Stomach (tissue), 19 donors: ENCODE measurements at places on chromosomes 16 and 17.

DNA sequence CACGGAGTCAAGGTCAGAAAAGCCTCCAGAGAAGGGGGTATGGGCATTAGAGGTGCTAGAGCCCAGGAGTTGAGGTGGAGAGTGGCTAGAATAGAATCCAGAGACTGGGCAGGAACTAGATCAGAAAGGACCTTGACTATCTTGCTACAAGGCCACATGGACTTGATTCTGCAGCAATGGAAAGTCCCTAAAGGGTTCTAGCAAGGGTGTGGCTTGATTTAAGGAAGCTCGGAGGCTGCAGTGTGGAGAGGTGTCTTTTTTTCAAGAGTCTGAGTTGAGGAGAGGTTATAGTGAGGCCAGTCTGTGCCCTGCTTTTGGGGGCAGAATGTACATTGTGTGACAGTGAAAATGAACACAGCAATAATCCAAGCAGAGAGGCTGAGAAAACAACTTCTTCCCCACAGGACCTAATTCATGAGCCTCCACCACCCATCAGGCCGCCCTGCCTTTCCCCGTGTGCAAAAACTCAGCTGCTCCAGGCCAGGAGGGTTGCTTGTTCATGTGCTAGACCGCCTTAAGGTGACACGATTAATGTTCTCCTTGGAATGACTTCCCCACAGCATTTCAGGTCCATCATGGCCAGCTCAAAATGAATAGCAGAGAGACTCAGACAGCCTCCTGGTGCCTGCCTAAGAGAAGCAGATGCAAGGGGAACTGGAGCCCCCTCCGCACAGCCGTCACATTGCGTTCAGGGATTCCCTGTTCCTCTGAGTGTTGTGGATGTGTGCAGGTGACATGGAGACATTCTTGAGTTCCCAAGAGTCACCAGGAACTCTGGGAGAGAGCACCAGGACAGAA is 8.7 kb upstream of the BEAN1 start:
- no peak for DNase-seq

- peak; percentile 67 for DNase-seq
Observed at GRCh38 chr17:27323538-27324215, 29.8 kb downstream of the WSB1 start.

DNA sequence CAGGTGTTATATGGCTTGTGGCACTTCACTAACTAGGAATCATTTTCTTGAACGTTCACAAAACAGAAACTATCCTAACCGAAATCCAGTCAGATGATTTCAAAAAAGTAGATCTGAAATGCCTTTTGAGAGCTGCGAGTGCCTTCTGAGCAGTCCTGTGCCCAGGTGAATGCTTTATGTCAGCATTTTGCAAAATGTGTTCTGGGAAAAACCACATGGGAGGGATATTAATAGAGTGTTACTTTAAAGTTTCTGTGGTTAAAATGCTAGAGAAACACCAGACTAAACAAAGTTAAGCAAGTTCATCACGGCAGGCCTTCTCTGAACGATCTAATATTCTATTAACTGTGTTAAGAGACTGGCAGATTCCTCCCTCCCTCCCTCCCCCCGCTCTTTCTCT is 15.8 kb upstream of the RGS9 start:
- DNase-seq: no peak

- no peak for DNase-seq
Observed at GRCh38 chr17:31699281-31699680, 159.8 kb downstream of the COPRS start.

- no peak for DNase-seq
Observed at GRCh38 chr16:88886420-88886844, 20.0 kb upstream of the PABPN1L start.

- no peak for DNase-seq
Observed at GRCh38 chr17:60079401-60080243, 901 bp upstream of the HEATR6 start.

- no peak for DNase-seq
Observed at GRCh38 chr16:55120826-55121225, 190.2 kb downstream of the IRX5 start.

DNA sequence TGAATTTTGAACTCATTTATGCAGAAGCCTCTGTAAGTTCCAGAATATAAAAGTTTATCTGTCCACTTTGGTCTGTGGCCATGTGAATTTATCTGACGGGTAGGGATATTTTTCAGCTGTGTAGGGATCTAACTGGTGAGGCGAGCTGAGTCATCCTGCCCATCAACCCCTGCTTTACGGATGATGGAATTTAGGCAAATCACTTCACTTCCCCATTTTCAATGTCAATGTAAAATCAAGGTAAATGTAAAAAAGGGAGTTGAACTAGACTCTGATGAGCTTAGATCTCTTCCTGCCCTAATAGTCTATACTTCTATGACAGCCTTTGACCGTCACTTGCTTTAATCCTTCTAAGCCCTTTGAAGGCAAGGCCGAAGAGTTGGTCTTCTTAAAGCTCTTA is 2.6 kb downstream of the SLC16A6 start:
- no peak for DNase-seq

DNA sequence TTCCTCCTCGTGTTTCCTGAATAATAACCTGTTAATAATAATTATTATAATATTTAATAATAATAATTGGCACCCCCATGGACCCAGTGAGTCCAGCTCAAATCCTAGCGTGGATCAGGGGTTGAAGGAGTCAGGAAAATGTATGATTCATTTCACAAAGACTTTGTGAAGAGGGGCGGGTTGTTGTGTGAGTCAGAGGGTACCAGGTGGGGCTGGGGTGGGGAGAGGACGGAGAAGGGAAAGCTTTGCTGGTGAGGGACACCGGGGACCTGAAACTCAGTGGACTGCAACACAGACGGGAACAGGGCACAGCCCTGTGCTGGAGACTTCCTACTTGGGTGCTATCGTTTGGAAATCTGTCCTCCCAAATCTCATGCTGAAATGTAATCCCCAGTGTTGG is 3.1 kb upstream of the ADORA2B start:
- DNase-seq: no peak

GRCh38 chr17:59456428-59456827 is 109.0 kb upstream of the DHX40 start:
- DNase-seq: no peak

DNA sequence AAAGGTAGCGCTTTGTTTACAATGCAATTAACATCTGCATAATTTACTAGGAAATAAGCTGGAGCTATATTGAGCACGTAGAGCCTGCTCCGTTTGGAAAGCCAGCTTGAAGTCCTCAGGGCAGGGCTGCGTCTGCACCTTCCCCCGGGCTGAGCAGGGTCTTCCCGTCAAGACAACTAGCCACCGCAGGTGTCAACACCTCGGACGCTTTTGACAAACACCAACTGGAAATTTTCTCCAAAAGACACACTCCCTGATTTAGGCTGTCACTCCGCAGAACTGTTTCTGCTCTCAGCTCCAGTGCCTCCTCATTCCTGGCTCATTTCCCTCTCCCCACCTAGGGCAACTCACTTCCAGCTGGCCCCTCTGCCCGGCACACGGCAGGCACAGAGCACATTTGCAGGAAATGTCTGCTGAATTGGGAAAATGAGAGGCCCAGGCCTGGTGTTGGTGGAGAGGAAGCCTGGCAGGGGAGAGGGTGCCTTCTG is 170.3 kb downstream of the MAF start:
- DNase-seq: no peak

DNA sequence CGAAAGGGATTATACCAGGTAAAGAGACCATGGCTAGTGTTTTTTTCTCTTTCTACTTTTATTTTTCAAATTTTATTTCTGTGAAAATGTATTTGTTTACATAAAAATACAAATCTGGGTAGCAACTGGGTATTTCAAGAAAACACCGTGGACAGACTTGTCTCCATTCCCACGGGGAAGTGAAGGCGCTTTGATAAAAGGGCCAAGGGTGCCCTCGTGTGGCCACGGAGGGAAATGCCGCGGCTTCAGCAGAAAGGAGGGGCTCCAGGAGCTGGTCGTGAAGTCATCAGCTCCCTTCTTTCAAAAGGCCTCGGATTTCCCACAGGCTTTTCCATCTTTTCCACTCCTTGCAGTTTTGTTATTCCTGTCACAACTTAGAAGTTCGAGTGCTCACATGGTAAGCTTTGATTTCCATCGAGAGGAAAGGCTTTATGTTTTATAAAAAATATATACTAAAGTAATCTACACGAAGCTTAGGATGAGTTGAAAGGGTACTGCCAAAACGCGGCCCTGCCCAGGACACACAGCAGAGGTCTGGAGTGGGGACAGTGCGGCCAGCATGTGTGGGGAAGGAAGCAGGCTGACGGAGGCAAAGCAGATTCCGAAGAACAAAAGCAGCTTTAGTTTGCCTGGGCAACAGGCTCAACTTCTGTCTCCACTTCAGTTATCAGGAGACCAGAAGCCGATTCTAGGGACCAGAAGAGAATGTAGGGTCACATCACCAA is 15.3 kb upstream of the MNT start:
- DNase-seq: peak; percentile 95

DNA sequence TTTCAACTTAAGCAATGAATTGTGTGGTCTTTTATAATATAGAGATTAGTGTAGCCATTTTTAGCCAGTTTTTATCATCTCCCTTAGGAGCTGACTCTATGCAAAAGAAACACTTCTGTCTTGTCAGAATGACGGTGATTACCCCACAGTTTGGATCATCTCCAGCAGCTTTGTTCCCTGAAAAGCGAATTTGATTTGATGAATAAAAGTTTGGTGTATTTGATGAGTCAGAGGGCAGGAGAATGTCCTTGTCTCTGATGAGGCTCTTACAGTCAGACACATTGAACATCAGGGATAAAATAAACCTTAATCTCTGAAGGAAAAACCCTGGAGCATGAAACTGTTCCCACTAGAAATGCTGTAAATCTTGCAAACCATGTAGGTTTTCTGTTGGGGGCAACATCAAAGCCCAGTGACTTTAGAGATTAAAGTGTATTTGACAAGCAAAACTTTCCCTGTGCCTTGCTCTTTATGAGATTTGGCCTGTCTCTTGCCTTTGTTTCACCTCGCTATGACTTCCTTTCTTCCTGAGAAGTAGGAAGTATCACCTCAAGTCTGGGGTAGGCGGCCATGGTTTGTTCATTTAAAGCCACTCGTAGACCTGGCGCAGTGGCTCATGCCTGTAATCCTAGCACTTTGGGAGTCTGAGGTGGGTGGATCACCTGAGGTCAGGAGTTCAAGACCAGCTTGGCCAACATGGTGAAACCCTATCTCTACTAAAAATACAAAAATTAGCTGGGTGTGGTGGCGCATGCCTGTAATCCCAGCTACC is 209.3 kb downstream of the FTO start:
- no peak for DNase-seq

- peak; percentile 85 for DNase-seq
Observed at GRCh38 chr16:2983706-2984136, 3.5 kb upstream of the PKMYT1 start.

GRCh38 chr16:27381974-27382855 is 19.8 kb upstream of the IL21R start:
- no peak for DNase-seq

DNA sequence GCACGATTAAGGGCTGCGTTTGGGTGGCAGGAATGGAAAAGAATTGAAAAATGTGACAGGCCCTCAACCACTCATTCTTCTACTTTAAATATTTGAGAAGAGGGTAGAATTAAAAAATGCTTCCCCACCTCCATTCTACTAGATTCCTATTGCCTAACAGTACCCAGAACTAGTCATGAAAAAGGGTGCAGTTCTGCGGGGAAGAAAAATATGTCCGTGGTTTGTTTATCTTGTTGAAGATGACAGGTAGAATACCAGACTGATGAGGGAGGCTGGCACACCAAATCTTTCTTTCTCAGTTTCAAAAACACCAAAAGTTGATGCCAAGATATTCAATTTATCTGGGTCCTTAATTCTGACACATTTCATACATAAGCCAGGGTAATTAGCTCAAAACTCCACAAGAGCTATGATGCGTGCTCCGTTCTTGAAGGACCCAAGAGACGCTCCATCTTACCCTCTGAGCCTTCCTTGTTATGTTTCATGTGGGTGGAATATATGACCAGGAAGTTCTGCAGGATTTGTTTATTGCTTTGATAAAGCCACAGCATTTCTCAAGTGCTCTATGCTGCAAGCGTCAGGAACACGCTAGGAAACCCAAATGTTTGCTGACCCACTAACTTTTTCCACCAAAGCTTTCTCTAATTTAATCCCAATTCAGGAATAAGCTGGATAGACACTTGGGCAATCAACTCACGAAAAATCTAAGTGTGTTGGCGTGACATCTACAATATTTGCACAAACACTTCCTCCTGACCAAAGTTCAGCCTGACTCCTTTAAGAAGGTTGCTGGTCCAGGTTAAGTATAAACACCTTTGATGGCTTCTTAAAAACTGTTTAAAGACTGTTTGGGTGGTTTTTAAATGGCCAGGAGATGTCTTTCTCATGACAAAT is 20.6 kb upstream of the GAN start:
- no peak for DNase-seq

- no peak for DNase-seq
Observed at GRCh38 chr17:75571885-75572215, 15.8 kb upstream of the MYO15B start.

GRCh38 chr16:19842426-19843157 is 42.1 kb downstream of the GPRC5B start:
- DNase-seq: no peak

- no peak for DNase-seq
Observed at GRCh38 chr17:13702266-13702665, 100.5 kb upstream of the HS3ST3A1 start.

- no peak for DNase-seq
Observed at GRCh38 chr17:64531955-64532371, 25.2 kb downstream of the CEP95 start.

GRCh38 chr16:85199069-85199725 is 86.9 kb upstream of the CIBAR2 start:
- no peak for DNase-seq

GRCh38 chr17:39663688-39664580 is 1.2 kb upstream of the TCAP start:
- peak; percentile 66 for DNase-seq

- no peak for DNase-seq
Observed at GRCh38 chr16:8762254-8762653, 35.2 kb downstream of the TMEM186 start.

GRCh38 chr17:53516636-53517035 is 306.1 kb upstream of the KIF2B start:
- DNase-seq: no peak

GRCh38 chr17:4955091-4955490 is 4.2 kb downstream of the ENO3 start:
- DNase-seq: no peak

DNA sequence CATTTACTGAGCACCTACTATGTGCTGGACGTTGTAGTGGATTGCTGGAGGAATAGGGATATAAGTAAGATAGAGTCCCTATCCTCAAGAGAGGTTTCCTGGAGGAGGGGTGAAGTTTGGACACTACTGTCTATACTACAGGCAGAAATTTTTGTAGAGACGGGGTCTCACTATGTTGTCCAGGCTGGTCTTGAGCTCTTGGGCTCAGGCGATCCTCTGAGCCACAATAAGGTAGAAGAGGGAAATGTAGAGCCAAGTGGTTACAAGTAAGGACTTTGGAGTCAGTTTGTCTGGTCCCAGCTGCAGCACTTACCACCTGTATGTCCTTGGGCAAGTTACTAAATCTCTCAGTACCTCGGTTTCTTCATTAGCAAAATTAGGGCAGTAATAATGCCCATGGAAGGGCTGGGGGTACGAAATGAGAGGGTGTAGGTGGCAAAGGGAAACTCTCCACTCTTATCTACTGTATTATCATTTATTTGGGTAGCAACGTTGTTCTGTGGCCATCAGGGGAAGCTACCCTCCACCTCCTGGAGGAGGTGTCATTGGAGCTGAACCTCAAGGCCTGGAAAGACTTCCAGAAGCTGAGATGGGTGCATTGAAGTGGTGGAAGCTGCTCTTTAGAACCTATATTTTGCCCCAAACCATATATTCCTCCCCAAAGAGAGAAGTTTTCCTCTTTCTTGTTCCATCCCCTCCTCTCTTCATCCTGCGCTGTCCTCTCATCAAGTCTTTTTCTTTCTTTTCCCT is 34.9 kb upstream of the DHX8 start:
- DNase-seq: no peak
